ENCODE measurements at places on chromosomes 5 and 9.

DNA sequence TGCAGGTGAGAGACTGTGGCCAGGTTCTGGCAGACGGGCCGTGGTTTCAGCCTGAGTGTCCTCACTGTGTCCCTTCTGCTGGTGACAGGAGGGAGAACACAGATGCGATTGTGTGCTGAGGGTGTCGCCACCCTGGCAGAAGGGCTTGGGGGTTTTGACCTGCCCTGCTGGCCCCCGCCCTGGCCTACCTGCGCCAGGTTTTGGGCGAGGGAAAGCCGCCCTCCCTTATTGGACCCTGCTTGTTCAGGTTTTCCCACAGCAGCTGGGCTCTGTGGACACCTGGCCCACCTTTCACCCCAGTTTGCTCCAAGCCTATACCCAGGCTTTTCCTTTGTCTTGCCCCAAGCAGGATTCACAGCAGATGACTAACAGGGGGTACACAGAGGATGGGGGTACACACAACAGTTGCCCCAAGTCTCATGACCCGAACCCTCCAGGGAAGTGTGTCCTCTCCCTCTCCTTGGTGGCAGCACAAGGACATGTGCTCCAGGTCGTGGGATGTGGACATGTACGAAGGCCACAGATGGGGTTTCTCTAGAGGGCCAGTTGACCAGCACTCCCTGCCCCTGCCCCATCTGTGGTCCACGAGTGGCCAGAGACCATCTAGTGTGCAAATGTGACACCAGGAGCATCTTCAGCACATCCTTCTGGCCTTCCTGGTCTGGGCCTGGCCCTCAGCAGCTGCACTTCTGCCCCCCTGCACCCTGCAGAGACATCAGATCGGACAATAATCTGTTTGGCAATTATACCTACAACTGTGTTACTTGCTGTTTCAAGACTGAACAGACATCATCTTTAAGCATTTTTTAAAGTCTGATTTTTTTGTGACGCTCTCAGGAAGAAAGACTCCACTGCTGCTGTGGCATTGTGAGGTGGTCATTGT lies 265.8 kb upstream of the IRX4 start:
- H3K27ac ChIP-seq = no peak overlapping the region
- H3K27me3 ChIP-seq = no peaks in the 10 kb centered on the region
- no peak overlapping the region for H3K4me3 ChIP-seq
- DNase-seq = no peak
- no peaks in the 10 kb centered on the region for H3K4me1 ChIP-seq

GRCh38 chr5:93325946-93326345 lies 255.1 kb downstream of the NR2F1-AS1 start:
- no peak for DNase-seq
- H3K27me3 ChIP-seq = no peaks in the 10 kb centered on the region
- H3K27ac ChIP-seq = no peak overlapping the region

DNA sequence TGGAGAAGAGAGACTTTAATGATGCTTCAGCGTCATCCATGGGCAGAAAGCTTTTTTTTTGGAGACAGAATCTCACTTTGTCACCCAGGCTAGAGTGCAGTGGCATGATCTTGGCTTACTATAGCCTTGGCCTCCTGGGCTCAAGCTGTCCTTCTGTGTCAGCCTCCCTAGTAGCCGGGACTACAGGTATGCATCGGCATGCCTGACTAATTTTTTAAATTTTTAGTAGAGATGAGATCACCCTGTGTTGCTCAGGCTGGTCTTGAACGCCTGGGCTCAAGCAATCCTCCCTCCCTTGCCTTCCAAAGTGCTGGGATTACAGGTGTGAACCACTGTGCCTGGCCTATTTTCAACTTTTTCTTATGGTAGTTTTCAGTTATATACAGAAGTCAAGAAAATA lies 23.2 kb downstream of the SPIN1 start:
- H3K4me1 ChIP-seq = no peaks in the 10 kb centered on the region
- DNase-seq = no peak
- no peaks in the 10 kb centered on the region for H3K36me3 ChIP-seq
- H3K27ac ChIP-seq = no peak overlapping the region
- H3K4me3 ChIP-seq = no peak overlapping the region
- H3K27me3 ChIP-seq = no peaks in the 10 kb centered on the region

GRCh38 chr5:175548626-175549311 lies 70.4 kb downstream of the SFXN1 start:
- no peaks in the 10 kb centered on the region for H3K4me1 ChIP-seq
- no peak for DNase-seq
- no peaks in the 10 kb centered on the region for H3K36me3 ChIP-seq
- H3K27me3 ChIP-seq = no peaks in the 10 kb centered on the region
- no peak overlapping the region for H3K27ac ChIP-seq
- no peak overlapping the region for H3K4me3 ChIP-seq

- no peaks in the 10 kb centered on the region for H3K36me3 ChIP-seq
- H3K27me3 ChIP-seq = no peaks in the 10 kb centered on the region
- H3K27ac ChIP-seq = no peak overlapping the region
- H3K4me1 ChIP-seq = no peaks in the 10 kb centered on the region
Observed at GRCh38 chr9:86534572-86535258, 180.5 kb upstream of the TUT7 start.

DNA sequence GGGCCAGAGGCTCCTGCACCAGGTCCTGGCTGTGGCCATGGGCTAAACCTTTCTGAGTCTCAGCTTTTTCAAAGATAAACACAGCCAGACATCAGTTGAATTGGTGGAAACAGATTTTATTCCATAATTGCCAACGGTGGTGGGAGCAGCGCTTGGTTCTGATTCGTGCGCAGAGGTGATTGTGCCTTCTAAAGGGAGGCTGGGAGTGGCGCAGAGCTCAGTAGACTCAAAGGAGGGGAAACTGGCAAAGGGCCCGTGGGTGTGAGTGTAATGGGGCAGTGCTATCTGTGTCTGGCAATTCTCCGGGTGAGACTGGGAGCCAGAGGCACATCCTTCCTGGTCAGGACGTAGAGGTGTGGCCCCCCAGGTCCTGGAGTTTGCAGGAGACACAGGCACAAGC lies 169.4 kb upstream of the PPP1R26 start:
- no peaks in the 10 kb centered on the region for H3K36me3 ChIP-seq
- no peaks in the 10 kb centered on the region for H3K4me1 ChIP-seq
- H3K27ac ChIP-seq = no peak overlapping the region
- H3K27me3 ChIP-seq = peaks cover 93% of the 10 kb centered on the region
- no peak for DNase-seq
- no peak overlapping the region for H3K4me3 ChIP-seq

DNA sequence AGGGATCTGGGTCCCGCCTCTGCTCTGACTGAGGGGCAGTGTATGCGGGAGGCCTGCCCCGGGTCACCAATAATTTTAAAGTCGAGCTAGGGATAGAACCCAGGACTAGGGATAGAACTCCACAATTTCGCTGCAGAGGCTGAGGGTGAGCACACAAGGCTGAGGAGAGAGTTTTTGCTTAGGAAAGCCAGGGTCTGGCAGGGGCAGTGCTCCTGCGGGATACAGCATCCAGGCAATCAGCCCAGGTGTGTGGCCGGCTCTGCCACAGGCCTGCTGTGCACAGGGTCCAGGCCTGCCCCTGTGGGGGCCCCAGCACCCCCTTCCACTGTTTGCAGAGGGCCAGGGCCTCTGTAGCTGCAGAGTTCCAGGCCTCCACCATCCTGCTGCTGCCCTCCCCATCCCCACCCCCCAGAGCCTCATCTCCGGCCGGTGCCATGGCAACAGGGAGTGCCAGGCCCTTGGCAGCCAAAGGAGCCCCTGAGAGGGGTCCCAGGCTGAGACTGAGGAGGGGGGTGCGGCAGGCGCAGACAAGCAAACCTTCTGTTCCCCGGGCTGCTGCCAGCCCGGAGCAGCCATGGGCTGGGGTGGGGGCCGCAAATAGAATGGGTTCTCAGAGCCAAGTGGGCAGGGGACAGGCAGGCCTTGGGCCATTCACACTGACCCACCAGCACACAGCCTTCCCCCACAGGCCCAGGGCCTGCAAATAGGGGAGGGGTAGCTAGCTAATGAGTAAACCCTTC lies 8.6 kb downstream of the PDGFRB start:
- H3K27me3 ChIP-seq = no peaks in the 10 kb centered on the region
- H3K36me3 ChIP-seq = no peaks in the 10 kb centered on the region
- no peak for DNase-seq
- H3K4me3 ChIP-seq = no peak overlapping the region
- H3K4me1 ChIP-seq = no peaks in the 10 kb centered on the region
- H3K27ac ChIP-seq = no peak overlapping the region

DNA sequence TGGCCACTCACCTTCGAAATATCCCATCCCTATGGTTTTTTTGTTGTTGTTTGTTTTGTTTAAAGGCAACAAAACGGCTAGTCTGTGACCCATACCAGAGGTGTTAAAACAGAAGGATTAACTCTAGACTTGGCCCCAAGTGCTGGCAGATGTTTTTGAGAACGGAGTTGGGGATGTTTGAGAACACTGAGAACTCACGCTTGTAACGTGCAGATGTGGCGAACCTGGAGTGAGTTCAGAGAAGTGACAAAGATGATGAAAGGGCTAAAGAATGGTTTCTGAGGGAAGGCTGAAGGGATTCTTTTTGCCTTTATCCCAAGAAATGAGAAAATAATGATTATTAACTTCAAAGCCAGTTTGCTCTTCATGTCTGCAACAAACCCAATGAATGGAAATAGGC lies 286.5 kb downstream of the ZNF608 start:
- peaks cover 14% of the 10 kb centered on the region for H3K4me1 ChIP-seq
- no peaks in the 10 kb centered on the region for H3K27me3 ChIP-seq
- no peak overlapping the region for H3K27ac ChIP-seq
- H3K4me3 ChIP-seq = no peak overlapping the region

GRCh38 chr9:13847270-13847669 lies 466.7 kb downstream of the NFIB start:
- no peaks in the 10 kb centered on the region for H3K36me3 ChIP-seq
- DNase-seq = no peak

Measured in MM.1S (cell line).